AG04449 (cell line): ENCODE measurements at places on chromosomes 7 and 10.

DNA sequence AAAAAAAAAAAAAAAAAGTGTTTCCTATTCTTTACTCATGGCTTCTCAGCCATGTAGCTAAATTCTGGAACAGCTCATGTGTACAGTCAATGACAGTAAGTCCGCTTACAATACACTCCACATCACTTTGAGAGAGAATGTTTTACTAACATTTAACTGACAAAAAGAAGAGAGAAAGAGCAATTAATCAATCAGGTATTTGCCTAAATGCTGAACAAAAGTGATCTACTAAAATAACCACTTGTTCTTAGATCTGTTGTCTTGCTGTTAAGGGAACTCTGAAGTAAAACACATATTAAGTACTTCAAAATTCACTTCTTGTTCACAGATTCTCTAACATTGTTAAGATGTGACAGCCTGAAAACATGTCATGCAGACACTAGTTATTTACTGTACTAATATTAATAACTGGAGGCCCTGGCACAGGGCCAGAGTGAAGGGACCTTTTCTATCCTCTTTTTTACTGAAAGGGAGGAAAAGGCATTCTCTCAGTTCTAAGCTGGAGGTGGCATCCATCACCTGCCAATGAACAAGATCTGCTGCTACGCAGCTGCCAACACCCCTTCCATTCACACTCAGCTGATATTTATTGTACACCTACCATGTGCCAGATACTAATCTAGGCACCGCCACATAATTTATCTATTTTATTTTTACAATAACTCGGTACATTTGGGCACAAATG, 72.6 kb downstream of the AHR start:
- no peak for DNase-seq

DNA sequence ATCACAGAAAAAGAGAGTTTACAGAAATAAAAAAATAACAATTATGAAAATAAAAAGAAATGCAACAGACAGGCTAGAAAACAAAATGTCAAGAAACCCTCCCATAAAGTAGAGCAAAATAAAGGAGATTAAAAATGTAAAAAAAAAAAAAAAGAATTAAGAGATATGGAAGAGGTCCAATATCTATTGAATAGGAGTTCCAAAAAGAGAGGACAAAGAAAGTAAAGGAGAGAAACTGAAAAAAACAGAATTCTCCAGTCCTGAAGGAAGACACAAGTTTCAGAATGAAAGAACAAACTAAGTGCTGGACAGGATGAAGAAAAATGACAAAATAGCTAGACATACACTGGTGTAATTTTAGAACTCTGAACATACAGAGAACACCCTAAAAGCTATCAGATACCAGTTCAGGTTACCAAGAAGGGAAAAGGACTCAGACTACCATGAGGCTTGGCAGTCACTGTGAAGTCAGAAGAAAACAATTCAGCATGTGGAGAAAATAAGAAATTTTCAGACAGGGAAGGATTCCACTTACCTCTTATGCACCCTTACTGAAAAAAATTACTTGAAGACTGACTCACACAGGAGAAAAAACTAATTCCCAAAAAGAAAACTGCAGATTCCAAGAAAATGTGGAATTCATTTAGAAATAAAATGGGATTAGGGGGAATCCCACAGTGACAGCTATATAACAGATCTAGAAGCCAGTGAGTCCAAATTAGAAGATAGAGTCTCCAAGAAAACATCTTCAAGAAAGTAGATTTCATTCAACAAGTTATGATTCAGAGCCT, 40.4 kb upstream of the ABLIM1 start:
- DNase-seq = no peak

DNA sequence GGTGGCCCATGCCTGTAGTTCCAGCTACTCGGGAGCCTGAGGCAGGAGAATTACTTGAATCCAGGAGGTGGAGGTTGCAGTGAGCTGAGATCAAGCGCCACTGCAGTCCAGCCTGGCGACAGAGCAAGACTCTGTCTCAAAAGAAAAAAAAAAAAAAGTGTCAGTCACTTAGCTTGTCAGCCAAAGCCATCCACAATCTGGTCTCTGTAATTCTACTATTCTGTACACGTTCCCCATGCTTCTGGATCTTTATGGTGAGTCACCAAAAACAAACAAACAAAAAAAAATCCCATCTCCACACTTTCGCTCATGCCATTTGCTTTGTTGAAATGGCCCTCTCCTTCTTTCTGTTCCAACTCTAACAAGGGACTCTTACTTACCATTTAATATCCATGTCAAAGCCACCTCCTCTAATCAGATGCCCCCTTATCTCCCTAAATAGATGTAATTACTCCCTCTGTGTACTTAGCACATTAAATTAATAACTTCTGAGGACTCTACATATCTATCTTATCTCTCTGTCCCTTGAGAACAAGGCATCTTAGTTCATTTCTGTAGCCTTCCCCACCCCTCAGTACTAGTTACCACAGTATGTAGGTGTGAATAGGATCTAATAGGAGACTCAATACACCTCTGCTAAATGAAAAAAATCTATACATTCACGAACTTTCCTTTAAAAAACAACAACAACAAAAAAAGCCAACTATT, 128.4 kb downstream of the ELMO1 start:
- no peak for DNase-seq

DNA sequence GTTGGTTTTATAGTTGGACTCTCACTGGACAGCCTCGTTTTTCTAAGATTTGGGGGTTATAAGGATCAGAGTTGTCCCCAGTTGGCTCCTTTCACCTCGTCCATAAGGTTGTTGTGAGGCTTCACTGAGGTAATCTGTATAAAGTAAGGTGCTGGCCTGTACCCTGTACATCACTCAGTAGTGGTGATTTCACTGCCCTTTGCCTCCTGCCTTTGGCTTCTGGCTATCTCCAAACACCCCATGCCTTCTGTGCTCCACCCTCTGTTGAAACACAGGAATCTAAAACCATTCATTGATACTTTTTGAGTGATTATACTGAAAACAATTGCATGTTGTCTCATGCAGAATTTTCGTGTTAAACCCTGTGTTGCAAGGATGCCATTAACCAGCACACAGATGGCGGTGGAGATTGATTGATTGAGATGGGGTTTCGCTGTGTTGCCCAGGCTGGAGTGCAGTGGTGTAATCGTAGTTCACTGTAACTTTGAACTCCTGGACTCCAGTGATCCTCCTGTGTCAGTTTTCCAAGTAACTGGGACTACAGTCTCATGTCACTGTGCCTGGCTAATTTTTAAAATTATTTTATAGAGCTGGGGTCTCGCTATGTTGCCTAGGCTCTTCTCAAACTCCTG, 55.0 kb downstream of the KAT6B start:
- DNase-seq = no peak

GRCh38 chr7:27082171-27082570, 13.6 kb downstream of the HOXA1 start:
- DNase-seq = no peak

DNA sequence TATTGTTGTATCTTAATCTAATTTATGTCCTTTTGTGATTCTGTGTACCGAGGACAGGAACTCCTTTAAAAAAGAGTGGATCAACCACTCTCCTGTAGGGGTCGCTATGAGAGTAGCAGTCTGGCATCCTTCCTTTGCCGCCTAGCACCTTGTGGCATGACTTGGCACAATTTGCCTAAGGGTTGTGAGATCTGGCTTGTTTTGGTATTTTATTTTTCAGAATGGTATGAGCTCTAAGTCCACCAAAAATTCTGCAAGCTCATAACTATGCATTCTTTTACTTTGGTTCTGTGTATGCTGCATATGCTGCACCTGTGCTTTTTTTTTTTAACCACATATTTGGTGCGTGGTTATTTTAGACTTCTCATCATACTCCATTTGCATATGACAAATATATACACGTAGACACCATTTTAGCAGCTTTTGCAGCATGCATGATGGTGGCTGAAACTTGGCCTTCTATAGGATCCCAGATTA, 112.8 kb downstream of the CDK14 start:
- no peak for DNase-seq
